Mesenteric fat pad (tissue), 1 donor: ENCODE measurements at places on chromosomes 16 and 17. TPM values are rescaled to one million over a fixed set of nuclear protein-coding genes. Genes with fewer than 3 reads are reported as not detected.

Gene MMP28
- total RNA-seq, result 51.7 TPM

GRCh38 chr16:48082516-48082915, 73.3 kb downstream of the ABCC12 start:
- no peak for DNase-seq

DNA sequence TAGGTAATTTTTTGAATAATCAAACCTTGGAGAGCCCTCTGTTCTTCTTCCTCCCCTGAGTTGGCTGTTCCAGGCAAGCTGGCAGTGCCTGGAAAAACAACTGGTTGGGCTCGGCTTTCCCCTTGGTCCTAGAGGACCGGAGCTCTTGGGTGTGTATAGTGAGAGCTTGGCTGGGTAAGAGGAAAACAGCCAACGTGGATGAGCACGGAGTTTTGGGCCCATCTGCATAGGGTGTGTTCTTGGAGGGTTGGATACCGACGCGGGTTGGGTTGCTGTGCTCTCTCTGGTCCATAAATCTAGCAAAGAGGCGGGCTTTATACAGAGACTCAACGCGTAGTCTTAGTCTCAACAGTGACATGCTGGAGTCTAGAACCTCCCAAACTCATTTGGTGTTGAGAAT, 23.2 kb downstream of the ITGB3 start:
- no peak for DNase-seq

DNA sequence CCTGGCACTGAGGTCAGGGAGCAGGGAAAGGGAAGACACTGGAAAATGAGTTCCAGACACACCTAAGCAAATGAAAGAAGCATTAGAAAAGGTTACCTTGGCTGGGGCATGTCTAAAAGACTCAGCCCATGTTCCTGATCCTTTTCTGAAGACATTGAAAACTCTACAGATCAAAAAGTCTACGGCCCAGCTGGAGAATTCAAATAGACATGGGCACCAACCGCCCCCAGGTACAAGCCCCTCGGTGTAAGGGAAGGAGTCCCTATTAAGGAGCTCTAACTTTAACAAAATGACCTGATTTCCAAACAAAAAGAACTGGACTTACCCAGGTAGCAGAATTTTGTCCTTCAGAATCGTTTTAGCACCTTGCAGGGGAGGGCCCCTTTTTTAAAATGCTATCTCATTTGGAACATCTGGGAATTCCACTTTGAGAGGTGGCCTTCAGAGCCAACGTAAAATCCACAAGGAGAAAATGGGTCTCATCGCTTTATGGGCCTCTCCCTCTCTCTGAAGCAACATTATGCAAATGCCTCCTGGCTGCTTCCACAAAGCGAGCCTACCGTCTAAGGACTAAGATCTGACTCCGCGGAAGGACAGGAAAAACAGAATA, 43.6 kb upstream of the RBFOX3 start:
- no peak for DNase-seq

Gene HSPB9
- not detected for total RNA-seq

Gene WWP2
- total RNA-seq, result 43.0 TPM

Gene MT1G
- 41.5 TPM for total RNA-seq
